ENCODE measurements at places on chromosomes 1 and 21.

DNA sequence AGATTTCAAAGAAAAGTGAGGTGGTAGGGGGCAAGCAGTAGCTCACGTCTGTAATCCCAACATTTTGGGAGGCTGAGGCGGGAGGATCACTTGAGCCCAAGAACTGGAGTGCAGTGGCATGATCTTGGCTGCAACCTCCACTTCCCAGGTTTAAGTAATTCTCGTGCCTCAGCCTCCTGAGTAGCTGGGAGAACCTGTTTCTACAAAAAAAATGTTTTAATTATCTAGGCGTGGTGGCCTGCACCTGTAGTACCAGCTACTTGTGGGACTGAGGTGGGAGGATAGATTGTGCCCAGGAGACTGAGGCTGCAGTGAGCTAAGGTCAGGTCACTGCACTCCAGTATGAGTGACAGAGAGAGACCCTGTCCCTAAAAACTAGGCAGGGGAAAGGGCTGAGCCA, 2.6 kb upstream of the TSPAN1 start:
- no peak for DNase-seq

DNA sequence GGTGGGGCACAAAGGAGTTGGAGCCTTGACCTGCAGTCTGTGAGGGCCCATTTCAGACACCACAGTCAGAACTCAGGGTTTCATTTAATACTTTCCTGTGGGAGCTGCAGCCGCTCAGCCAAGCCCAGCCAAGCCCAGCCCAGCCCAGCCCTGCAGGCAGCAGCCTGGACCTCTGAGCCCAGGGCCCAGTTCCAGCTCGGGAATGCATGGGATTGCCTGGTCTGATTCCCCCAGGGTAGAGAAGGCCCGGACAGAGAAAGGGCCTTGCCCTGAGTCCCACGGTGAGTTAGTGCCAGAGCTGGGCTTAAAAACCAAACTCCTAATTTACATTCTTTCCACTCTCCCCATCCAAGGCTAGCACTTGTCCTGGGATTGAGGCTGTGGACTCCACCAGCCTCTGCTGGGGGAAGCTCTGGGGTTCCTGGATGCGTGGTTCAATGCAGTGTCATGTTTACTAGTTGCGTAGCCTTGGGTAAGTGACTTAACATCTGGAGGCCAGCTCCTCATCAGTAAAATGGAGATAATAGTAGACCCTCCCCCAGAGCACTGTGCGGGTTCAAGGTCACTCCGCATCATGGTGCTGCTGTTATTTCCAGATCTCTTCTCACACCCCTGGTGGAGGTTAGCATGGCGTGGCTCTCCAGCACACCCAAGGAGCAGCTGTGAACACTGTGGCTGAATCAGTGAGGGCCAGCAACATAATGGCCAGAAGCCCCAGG, 29.2 kb upstream of the PKP1 start:
- no peak for DNase-seq

DNA sequence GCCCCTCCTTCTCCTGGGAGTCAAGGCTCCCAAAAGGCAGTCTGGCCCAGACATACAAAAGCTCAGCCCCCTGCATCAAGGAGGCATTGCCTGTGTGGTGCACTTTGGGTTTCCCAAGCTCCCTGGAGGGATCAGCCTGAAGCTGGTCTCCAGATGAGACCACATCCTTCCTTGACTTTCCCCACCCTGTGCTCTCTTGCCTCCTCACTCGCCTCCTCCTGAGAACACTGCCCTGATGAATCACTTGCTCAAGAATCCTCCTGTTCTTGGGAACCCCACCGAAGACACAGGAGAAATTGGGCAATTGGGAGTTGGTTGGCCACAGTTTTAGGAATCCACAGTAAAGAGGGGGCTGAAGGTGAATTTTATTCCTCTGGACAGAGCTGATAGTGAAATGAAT, 34.8 kb upstream of the LYST start:
- DNase-seq: no peak

DNA sequence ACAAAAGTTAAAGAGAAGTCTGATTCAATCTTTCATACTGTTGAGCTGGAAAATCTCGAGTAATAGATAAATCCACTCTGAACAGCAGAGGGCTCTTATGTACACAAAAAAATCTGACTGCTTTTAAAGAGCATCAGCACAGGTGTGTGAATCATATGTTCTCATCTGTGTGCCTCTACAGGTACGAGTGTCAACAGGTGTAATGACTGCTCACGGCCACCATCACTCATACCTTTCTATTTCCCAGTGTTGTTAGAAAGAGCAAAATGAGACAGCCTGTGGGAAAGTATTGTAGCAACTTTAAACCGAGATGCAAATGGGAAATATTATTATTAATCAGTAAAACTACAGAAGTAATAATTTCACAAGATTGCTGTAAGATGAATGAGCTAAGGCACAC, 49.0 kb upstream of the SCAF4 start:
- DNase-seq: no peak

DNA sequence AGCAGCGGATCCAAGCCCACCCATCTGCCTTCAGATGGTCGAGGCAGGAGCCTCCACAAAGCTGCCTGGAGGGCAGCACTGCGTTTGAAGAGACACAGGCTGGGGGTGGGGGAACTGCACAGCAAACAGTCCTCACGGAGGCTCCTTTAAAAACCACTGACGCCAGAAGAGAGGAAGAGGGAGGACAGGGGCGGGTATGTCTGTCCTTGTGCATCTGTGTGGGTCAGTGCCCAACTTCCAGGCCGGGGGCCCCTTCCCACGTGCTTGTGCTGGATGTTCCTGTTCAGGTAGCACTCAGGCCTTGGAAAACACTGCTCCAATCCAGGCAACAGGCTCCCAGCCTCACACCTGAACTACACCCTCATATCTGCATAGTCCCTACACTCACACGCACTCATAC, 7.7 kb downstream of the AHDC1 start:
- DNase-seq: no peak

GRCh38 chr1:18564676-18565075, 66.0 kb upstream of the PAX7 start:
- no peak for DNase-seq

DNA sequence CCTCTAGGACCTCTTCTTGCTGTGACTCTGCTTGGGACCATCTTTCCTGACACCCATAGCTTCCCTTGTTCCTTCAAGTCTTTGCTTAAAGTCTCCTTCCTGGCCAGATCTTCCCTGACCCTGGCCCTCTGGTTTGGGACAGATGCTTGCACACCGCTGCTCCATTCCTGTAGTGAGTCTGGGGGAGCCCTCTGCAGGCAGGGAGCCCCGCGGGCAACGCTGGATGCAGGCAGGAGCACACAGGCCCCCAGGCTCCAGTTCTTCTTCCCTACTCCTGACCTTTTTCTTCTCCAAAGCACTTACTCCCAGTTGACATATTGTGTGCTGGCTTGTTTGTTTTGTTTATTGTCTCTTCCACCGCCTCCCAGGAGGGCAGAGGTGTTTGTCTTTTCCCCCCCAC, 413.4 kb downstream of the CAMTA1 start:
- no peak for DNase-seq

- DNase-seq: no peak
Measured at GRCh38 chr1:24513706-24514105, 11.1 kb downstream of the RCAN3 start.

- no peak for DNase-seq
Measured at GRCh38 chr1:243433737-243434370, 178.0 kb downstream of the SDCCAG8 start.

DNA sequence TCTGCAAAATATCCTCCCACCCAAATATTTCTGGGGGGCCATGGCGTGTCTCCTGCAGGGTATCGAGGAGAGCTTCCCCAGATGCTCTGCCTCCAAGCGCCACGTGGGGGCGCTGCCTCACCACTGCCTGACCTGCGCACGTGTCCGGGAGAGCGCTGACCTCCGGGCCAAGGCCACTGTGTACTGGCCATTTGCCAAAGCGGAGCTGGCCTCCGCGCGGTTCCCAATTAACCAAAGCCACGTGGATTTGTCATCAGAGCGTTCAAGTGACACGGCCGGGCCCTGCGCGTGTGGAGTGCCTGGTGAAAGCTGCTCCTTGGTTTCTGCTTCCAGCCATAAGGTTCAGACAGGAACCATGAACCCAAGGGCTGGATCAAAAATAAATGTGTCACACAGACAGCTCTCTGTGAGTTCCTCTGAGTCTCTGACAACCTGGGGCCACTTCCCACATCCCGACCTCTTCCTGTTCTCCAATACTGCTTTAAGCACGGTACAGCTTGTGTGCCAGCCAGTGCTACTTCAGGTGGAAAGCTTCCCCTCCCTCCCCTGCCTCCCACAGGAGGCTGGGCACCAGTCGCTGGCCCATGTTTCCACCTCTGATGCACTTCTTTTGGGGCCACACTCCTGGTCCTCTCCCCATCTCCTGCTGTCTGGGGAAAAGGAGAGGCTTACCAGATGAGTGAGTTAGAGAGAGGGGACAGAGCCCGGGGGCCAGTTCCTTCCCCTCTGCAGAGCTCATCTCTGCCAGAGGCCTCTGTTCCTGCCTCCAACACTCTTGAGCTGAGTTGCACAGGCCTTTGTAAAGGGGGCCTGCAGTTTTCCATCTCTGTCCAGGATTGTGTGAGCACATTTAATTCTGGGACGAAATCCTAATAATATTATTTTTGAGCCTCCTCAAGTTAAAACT, 26.1 kb downstream of the ZP4 start:
- DNase-seq: peak; percentile 59

DNA sequence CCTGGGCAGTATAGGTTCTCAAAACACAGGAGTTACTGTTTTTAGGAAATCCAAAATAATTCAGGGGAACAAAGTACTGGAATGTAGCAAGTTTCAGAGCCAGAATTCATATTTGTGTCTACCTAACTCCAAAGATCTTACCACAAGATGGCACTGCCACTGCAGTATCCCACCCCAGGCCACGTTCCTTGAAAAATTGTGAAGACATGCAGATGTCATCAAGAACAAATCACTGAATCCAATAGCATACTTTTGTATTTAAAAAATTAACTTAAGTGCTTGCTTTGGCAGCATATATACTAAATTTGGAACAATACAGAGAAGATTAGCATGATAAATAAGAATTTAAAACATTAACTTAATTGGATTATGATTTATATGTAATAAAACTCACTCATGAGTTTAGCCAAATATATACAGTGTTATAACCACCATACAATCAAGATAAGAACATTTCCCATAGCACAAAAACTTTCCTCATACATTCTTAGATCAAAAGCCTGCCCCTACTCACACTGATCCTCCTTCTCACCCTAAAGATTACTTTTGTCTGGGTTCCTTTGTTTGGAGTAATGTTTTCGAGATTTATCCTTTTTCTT, 209.9 kb downstream of the FAF1 start:
- peak; percentile 30 for DNase-seq

- DNase-seq: no peak
Measured at GRCh38 chr1:221886743-221887414, 145.0 kb upstream of the DUSP10 start.

DNA sequence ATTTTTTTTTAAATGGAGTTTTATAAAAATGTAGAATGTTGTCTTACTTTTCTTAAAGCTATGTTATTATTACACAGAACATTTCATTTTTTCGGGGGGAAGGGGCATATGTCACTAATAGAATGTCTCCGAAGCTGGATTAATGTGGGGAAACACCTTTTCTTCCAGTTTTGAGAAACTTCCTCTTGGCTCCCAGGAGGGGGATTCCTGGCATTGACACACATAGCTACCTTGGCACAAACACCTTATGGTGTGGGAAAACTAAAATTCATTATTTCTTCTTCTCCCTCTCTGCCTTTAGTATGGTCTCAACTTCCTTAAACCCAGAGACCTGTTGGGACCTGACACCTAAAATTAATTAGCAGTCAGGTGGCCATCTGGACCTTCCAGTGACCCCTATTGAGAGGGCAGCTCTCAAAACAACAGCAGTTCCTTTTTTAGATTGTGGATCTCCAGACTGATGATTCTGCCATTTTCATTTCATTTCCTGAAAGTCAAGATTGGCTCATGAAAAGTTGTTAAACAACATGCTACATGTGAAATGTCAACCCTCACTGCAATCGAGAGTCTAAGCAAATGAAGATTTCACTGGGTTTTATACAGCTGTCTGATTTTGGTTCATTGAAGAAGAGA, 70.1 kb upstream of the EDEM3 start:
- no peak for DNase-seq

GRCh38 chr1:182644886-182645285, 39.5 kb downstream of the RGS8 start:
- no peak for DNase-seq

- no peak for DNase-seq
Measured at GRCh38 chr1:114342376-114342775, 168.6 kb downstream of the TRIM33 start.

GRCh38 chr1:58968360-58968952, 184.6 kb upstream of the JUN start:
- DNase-seq: no peak

DNA sequence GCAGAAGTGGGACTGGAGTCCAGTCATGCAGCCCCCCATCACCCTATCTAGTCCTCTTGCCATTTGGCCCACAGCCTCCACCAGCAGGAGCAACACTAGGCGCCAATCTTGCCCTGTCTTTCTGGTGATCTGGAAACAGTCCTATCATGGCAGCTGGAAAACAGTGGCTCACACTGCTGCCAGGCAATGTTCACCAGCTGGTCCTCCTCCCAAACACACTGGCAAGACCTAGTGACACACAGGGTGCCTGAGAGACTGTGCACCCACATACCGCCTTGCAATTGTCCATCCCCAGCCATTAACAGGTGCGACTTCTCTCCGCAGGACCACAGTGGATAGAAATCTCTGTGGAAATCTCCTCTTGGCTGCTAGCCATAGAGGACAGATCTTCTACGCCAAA, 105.5 kb downstream of the HIVEP3 start:
- DNase-seq: no peak

DNA sequence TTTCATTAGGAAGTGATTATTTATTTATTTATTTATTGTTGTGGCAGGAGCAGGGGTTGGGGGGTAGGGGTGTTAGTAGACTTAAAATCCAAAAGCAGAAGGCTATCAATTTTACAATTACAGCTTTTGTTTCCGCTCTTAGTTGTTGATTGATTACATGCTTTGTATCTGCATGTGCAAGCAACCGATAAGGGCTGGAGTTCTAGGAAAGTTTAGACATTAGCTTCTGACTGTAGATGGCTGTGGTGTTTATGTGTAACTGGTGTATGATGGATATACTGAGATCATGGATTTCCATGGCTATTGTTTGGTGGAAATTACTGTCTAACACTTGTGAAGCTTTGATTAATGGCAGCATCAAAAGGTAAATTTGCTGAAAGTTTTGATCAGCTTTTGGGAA, 2.8 kb downstream of the ST6GALNAC5 start:
- DNase-seq: no peak

GRCh38 chr1:117809764-117810163, 119.7 kb downstream of the GDAP2 start:
- no peak for DNase-seq

GRCh38 chr1:217867446-217867995, 236.4 kb downstream of the SPATA17 start:
- DNase-seq: no peak

- DNase-seq: no peak
Measured at GRCh38 chr1:53557830-53558738, 98.9 kb downstream of the DMRTB1 start.

- peak; percentile 93 for DNase-seq
Measured at GRCh38 chr1:24289937-24290595, 29.1 kb upstream of the GRHL3 start.

- no peak for DNase-seq
Measured at GRCh38 chr1:193457676-193458075, 271.3 kb upstream of the B3GALT2 start.

- DNase-seq: no peak
Measured at GRCh38 chr1:24369801-24370200, 43.8 kb downstream of the STPG1 start.

GRCh38 chr1:21815724-21816321, 3.8 kb downstream of the LDLRAD2 start:
- no peak for DNase-seq
